RCC 7860 (cell line): ENCODE measurements at places on chromosomes 12 and 14.

- DNase-seq, result no peak
Observed at GRCh38 chr12:118685983-118686607, 295.2 kb upstream of the SRRM4 start.

- no peak for DNase-seq
Observed at GRCh38 chr12:123767613-123768012, 5.5 kb downstream of the DNAH10 start.

- DNase-seq, result no peak
Observed at GRCh38 chr12:99387661-99388060, 259.9 kb upstream of the GARIN6 start.

DNA sequence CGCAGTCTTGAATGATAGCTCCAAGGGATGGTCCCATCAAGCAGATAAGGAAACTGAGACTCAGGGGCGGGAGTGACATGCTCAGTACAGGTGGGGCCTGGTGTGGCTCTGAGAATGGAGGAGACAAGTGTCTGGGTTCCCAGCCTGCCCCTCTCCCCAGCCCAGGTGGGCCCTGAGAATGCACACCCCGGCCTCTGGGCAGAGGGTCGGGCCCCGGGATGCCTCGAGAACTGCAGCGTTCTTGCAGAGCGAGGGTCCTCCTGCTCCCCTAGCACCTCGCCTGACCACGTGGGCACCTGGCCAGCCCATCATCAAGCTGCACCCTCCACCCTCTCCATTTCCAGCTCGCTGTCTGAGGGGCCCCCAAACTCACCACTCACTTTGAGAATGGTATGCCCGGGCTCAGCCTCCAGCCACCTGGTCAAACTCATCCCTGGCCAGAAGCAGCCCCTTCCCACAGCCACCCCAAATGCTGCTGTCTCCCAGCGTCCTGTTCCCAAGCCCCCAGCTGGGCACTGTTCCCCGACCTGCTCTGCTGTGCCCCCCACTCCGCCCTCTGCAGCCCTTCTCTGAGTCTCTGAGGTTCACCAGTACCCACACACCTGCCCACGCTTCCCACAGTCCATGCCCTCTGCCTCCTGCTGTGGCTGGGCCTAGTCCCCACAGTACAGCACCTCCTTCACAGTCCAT, 44.3 kb downstream of the CYP46A1 start:
- DNase-seq, result no peak

GRCh38 chr14:77316872-77317301, 3.8 kb downstream of the POMT2 start:
- no peak for DNase-seq

DNA sequence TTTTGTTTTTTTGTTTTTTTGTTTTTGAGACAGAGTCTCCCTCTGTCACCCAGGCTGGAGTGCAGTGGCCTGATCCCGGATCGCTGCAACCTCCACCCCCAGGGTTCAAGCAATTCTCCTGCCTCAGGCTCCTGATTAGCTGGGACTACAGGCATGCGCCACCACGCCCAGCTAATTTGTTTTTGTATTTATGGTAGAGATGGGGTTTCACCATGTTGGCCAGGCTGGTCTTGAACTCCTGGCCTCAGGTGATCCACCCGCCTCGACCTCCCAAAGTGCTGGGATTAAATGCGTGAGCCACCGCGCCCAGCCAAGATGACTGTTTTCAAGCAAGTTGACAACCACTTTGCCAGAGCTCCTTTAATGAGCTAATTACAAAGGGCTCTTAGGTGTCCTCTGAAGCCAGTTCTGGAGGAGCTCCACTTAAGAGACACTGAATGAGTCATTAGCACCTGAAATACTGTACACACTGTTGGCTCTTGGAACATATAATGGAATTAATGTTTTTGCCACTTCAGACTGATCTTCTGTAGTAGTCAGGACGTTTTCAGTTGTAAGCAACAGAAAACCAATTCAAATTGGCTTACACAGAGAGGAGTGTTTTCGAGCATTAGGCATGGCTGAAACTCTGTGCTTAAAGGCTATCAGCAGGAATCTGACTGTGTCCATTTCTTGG, 55.4 kb upstream of the MED13L start:
- DNase-seq, result no peak

GRCh38 chr12:119176267-119177055, 2.3 kb upstream of the HSPB8 start:
- peak; percentile 64 for DNase-seq

- DNase-seq, result no peak
Observed at GRCh38 chr14:99530407-99531155, 49.4 kb downstream of the CCNK start.

GRCh38 chr12:78018171-78018910, 187.6 kb downstream of the NAV3 start:
- no peak for DNase-seq

GRCh38 chr12:64077922-64078321, 144.2 kb downstream of the KICS2 start:
- no peak for DNase-seq

DNA sequence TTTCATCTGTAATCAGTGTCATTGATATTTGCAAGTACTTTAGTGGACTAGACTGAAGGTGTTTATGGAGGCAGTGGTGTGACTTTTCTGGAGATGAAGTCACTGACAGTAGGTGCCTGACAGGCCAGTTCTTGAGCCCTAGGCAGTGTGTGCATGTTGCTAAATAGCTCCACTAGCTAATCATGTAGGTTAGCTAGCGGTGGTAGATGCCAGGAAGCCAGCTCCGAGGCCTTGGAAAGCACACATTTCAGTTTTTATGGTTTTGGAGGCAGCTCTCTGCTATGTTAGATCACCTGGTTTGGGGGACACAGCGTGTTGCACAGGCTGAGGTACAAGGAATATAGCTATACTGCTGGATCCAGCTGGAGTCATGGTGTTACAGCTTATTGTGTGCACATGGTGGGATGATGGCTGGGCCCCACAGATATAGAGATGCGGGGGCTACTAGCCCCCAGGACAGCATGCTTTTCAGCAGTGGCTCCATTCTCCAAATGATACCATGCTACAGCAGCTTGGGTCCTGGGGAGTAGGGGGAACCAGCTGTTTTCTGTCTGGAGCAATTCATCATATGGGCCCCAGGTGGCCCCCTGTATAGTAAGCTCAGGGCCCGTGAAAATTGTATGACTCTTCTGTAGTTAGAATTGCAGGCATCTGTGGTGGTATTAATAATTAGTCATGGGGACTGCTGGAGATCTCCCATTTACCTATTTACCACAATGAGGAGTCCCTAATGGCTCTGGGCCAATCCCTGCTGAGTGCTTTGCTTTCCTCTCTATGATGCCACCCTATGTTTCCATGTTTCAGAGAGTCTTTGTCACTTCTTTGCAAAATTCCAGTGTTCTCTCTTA, 367.2 kb upstream of the LMO3 start:
- DNase-seq, result no peak

DNA sequence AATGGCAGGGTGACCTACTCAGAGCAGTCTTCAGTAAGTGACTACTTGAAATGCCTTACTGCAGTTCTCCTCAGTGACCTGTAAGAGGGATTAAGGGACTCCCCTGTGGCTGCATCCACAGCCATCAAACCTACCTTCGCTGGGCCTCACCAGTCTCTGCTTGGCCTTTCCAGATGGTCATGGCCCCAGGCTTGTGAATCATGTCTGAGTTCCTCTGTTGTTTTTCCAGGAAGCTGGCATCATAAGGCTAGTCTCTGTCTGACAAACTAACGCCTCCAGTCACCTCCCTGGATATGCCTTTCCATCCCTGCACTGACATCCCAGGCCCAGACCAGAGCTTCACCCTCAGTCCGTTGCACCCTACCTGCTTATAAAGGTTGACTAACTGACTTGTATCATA, 14.0 kb downstream of the RNASE2 start:
- no peak for DNase-seq

GRCh38 chr12:88111074-88111652, 30.7 kb downstream of the CEP290 start:
- peak; percentile 47 for DNase-seq

DNA sequence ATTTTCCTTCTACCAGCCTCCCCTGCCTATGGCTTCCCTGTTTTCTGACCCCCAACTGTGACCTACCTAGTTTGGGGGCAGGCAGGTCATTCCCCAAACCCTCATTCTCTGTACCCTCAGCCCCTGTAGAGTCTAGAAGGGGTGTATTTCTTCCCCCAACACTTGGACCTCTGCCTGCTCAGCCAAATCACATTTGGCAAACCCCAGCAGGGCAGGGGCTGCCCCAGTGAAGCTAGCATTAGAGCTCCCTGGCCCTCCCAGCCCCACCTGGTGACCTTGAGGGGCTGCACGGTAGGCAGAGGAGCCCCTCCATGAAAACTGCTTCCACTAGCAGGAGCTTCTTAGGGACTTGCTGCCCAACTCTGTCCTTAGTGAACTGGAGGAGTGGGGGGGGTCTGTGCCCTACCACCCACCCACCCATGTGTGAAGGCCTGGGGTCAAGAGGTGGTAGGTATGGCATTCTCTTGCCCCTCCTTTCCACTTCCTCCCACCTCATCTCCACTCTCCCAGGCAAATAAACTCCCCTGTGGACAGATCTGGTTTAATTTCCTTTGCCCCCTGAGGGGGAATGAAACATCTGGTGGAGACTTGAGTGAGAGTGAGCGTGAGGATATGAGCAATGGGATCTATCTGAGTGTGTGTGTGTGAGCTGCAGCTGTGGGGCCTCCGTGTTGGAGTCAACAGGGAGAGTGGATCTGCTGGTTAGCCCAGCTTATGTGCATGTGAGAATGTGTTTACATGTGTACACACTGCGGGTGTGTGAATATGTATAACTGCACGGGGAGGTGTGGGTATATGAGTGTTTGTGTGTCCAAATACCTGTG, 1.6 kb downstream of the NXPH4 start:
- no peak for DNase-seq

- DNase-seq, result no peak
Observed at GRCh38 chr12:18439541-18439940, 178.2 kb downstream of the PIK3C2G start.

- no peak for DNase-seq
Observed at GRCh38 chr14:79573486-79573885, 637.8 kb downstream of the DIO2 start.

DNA sequence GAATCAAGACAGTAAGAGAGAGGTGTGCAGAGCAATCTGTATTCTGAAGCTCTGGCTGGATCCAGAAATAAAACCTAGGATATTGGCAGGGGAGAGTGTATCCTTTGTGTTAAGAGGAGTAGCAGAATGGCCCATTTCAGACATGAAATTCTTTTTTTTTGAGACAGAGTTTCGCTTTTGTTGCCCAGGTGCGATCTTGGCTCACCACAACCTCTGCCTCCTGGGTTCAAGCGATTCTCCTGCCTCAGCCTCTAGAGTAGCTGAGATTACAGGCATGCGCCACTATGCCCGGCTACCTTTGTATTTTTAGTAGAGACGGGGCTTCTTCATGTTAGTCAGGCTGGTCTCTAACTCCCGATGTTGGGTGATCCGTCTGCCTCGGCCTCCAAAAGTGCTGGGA, 6.1 kb upstream of the SRGAP1 start:
- no peak for DNase-seq

- DNase-seq, result no peak
Observed at GRCh38 chr12:12562016-12562483, 613 bp downstream of the DUSP16 start.

DNA sequence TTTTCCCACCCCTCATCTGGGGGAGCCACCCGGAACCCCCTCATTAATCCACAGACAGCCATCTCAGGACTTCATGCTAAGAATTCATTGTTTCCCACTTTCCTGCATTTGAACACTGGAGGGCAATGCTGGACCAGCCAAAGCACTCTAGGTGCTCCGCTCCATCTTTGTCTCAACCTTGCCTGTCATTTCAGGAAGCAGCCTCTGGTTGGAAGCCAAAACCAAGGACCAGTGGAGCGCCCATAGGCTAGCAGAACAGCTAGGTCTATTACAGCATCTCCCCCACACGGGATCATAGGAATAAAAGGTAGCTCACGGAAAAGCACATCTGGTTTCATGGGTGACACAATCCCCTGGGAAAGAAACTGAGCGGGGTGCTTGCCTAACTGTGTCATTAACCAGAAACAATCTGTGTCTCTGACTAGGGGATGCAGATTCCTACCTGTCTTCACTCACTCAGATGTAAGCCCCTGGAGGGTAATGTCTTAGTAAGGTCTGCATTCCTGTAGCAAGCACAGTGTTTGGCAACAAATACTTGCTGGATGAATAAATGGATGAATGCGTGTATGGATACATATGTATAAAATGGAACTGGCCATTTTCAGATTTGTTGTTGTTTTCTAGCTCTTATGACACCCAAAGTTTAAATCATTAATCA, 197.0 kb downstream of the DAD1 start:
- peak; percentile 41 for DNase-seq

- DNase-seq, result no peak
Observed at GRCh38 chr14:81890020-81890419, 356.4 kb upstream of the SEL1L start.

DNA sequence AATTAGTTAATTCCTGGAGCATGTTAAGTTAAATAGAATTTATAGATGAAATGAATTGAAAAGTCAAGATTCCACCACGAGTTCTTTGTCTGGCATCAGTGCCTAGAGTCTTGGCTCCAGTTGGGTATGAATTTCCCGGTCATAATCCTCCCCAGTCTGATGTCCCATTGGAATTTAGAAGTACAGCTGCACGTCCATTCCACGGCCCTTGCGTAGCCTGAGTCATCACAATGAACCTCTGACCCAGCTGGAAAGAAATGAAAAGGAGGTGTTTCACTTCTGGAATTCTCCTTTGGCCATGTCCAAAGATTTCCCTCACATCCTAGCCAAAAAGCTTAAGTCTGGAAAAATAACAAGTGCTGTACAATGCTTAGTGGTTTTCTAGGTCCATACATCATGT, 122.7 kb downstream of the KICS2 start:
- DNase-seq, result peak; percentile 84
